ENCODE measurements at places on chromosomes 12 and 14.
A peak's percentile ranks its signal among the peaks of the same experiment; 100 is the strongest.

DNA sequence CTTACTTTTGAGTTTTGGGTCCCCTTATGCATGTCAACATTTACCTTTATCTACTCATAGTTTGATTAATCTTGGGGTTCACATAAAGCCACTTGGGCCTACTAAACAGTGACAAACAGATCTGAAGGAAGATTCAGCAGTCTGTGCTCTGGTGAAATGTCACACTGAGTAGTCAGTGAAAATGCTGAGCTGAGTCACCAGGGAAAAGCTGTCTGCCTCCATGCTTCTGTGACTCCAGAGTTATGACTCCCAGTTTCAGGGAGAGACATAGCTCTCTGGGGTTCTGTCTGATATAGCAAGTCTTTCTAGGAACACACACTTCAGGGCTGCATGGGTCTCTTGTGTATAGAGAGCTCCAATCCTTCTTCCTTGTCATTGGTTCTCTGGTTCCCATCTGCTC, 406.3 kb upstream of the FAR2 start:
- no peak for DNase-seq

- no peak for DNase-seq
These were observed 59.1 kb upstream of the PTGR2 start for GRCh38 chr14:73792481-73792880.

GRCh38 chr14:77882098-77882497, 82.2 kb downstream of the ADCK1 start:
- no peak for DNase-seq

- no peak for DNase-seq
These were observed 501 bp upstream of the HSP90B1 start for GRCh38 chr12:103929784-103930033.

DNA sequence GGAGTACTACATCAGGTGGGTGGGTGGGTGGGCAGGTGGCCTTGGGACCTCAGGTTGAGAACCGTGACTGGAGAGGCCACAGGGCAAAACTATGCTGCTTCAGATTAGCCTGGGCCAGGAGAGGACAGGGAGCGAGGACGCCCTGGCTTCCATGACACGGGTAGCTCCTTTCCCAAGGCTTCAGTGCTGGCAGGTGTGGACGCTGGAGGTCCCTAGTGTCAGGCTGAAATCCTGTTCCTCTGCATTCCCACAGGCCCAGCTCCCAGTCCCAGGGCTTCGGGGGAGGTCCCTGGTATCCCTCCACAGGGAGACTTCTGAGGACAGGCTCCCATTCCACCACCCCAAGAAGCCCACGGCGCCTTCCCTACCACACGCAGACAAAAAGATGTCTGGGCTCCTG, 31.6 kb downstream of the CCDC92 start:
- DNase-seq: no peak

- no peak for DNase-seq
These were observed 241.1 kb upstream of the FBXO33 start for GRCh38 chr14:39673270-39673711.

- no peak for DNase-seq
These were observed 1.2 kb upstream of the IRAK3 start for GRCh38 chr12:66187821-66188220.

GRCh38 chr12:68971404-68971803, 38.4 kb upstream of the CPM start:
- peak; percentile 21 for DNase-seq

DNA sequence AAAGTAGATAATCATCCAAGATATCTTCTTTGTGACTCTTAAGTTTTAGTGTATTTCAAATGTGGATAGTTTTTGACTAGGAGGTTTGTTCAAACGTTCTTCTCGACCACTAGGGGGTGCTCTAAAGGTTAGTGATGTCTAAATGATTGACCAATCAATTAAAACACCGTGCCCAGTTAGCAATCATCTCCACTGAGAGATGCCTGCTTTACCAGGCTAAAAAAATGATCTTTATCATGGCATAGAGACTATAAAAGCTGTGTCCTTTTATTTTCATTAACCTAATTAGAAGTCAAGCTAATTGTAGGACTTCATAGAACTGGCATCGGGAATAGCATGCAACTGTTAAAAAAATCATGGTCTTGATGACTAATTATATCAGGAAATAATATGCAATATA, 153.9 kb downstream of the PRKCH start:
- DNase-seq: no peak

GRCh38 chr12:124856132-124856841, 7.4 kb downstream of the SCARB1 start:
- no peak for DNase-seq
